GM12892 (cell line): ENCODE measurements at places on chromosomes 6 and 20.

DNA sequence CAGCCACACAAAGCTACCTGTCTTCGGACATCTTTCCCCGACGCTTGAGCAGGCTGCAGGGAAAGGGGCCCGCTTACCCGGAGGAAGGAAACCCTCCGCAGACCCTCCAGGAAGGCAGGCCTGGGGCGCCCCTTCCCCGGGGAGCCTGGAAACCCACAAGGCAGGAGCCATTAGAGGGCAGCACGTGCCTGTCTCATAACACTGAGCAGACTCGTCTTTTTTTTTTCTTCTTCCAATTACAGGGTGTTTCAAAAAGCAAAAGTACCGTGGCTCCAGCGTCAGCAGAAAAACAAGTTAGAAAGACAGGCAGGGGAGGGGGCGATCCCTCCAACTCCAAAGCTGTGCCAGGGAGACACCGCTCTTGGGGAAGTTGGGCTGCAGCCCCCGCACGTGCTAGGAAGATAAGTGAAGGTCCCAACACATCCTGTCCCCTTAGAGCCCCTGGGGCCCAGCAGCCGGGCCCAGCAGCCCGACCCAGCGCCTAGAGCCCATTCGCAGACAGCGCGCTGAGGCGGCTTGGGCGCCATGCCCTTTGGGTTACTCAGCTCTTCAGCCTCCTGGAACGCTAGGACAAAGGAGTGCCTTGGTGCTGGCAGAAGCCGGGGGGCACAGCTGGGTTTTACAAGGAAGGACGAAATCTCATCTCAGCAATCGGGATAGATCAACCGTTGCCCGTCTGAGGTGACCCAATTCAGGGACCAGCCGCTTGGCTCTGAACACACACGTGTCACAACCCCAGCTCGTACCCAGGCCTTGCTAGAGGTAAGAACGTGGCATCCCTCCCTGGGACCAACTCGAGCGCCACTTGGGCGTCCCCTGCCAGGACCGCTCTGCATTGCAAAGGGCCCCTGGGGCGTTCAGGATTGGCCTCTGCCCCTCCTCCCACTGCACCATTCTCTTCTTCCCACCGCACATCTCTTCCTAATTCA, 136.3 kb downstream of the LY86 start:
- no peak for DNase-seq

DNA sequence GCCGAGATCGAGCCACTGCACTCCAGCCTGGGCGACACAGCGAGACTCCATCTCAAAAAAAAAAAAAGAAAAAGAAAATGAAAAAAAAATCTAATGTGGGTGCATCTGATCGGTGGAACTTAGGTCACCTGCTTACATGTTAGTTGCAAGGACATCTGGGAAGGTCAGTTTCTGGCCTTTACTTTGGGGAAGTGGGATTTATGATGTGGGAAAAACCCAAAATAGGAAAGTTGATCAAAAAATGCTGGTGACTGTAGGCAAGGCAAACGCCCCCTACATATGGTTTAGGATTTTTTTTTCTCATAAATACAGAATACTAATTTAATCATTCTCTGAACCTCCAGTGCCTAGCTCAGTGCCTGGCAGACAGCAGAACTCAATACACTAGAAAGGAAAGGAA, 69.2 kb upstream of the PIM1 start:
- no peak for DNase-seq

DNA sequence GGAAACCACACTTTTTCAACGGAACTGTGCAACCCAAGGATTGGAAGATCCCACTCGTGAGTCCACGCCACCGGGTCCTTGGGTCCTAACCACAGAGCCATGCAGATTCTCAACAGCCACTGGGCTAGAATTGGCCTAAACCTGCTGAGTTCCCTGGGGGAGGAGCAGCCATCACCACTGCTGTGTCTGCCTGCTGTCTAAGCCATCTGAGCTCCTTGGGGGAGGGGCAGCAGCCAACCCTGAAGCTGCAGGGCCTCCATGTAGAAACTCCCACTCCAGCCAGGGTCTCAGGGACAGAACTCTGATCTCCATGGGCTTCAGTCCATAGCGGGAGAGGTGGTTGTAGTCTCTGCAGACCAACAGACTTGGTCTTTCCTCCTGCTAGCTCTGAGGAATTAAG, 154.6 kb upstream of the VGLL2 start:
- DNase-seq = no peak

- DNase-seq = no peak
These were observed 811.2 kb downstream of the MAFB start for GRCh38 chr20:39877788-39878187.

- DNase-seq = no peak
These were observed 303 bp downstream of the MBOAT1 start for GRCh38 chr6:20211941-20212391.

- no peak for DNase-seq
These were observed 860.2 kb upstream of the MAP3K7 start for GRCh38 chr6:91447081-91447480.

DNA sequence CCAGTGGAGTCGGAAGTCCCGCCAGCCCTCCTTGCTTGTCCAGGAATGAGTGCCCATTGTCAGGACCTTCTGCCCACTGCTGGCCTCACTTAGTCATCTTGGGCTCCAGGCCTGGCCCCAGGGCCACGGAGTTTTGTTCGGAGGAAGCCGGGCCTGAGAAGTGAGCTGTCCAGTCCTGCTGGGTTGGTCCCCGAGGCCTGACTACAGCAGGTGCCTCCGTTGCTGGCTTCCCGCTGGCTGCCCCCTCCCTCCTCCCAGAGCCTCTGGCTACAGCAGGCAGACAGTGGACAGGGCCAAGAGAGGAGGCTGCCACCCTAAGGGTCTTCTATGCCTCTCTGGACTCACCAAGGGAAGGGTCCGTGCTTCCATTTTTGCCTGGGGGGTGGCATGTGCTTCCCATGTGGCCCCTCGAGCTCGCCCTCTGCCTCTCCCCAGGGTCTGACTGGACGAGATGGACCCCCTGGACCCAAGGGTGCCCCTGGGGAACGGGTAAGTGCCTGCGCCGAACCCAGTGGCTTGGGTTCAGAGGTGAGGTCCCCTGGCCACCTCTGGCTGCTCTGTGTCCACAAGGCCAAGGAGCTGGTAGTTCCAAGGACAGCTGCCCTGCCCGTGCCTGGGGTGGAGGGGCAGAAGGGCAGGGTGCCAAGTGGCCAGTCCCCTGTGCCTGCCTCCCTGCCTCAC, 2.8 kb downstream of the COL9A3 start:
- DNase-seq = no peak

DNA sequence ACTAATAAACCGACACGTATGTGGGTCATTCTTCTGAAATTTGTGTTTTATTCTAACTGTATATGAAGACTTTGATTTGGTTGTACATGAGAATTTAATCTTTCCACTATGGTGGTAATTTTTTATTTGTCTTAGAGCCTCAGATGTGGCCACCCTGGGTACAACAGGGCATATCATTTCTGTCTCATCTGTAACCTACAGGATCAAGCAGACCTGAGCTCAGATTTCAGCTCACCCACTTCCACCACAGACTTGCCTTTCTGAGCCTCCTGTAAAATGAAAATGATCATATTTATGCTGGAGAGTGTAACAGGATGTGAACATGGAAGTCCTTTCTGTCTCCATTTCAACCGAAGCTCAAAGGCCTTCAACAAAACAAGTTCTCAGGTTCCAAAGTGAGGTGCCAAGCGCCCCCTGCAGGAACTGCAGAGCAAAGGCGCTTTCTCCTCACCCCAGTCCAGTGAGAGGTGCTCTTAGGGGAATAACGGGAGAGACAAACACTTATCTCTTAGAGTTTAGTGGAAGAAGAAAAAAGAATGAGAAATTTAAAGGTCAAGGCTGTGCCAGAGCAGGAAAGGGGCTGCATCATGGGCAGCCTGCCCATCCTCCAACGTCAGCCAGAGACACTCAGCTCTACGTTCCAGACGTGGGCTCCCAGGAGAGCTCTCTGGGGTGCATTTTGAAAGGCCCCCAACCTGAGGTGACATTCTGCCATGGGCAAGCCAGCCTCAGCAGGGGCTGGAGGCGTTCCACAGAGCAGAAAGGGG, 23.0 kb upstream of the CD24 start:
- peak; percentile 54 for DNase-seq

- no peak for DNase-seq
These were observed 22.2 kb downstream of the SAMHD1 start for GRCh38 chr20:36929290-36929689.
